NCI-H1092 treated with DMSO at 0.1 percent for 48 hours (cell line): ENCODE measurements at places on chromosomes 2 and 18.
A peak's percentile ranks its signal among the peaks of the same experiment; 100 is the strongest.

GRCh38 chr2:25265802-25266201 is 75.9 kb downstream of the DNMT3A start:
- DNase-seq: peak; percentile 3

DNA sequence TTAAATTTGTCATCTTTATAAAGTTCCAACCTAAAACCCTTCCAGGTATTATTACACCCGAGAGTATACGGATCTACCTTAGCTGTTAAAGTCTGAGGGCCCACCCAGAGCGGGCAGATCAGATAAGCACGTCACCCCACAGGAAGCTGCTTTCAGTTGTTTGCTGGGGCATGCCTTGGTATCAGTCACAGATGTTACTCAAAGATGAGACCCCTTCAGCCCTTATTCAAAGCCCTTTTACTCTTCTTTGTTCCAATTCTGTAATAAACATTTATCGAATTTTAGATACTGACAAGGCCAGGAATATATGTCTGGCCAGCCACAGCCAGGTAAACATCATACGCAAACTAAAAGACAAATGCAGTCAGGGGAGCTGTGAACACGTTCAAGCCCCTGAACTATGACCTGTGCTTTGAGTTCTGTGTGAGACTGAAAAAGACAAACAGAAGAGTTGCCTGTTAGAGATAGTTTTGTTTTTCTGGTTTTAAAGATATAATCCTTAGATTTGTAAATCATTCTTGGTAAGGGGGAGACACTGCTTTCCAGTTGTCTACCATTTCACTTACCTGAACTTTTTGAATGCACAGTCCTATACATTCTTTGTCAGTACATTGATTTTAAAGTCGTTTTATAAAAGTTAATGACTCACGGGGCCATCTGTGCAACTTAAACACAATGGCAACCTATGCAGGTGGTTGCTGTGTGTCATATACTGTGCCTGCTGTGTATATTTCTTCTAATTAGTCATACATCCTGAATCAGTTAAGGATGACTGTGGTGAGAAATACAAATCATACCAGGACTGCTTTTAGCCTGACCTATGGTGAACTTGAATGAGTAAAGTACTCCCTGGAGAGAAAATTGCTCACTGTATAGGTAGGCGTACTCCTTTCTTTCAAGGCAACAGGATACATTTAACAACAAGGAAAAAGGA is 100.5 kb upstream of the ITPRID2 start:
- DNase-seq: no peak

DNA sequence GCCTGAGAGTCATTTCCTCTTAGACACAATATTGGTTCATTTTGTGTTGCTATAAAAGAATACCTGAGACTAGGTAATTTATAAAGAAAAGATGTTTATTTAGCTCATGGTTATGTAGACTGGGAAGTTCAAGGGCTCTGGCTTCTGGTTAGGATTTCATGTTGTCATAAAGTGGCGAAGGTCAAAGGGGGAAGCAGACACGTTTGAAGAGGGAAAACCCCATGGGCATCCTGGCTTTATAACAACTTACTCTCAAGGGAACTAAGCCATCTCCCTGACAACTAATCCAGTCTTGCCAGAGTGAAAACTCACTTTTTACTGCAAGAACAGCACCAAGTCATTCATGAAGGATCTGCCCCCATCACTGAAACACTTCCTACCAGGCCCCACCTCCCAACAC is 89.7 kb upstream of the RNF152 start:
- DNase-seq: no peak

GRCh38 chr2:10475811-10476660 is 27.9 kb upstream of the ODC1 start:
- no peak for DNase-seq

DNA sequence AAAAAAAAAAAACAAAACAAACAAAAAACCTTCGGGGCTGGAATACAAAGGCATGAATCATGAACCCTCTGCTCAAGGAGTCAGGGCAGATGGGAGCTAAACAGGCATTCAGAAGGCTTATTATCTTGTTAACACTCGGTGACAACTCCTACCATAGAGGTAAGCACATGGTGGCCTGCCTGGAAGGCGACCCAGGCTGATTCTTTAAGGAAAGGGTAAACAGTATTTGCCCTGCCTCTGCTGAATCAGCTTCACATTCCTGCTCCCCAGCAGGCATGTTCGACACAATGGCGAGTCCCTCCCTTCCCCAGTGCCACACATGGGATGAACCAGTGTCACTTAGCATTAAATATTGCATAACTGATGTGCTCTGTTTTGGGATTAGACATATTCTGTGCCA is 191.9 kb downstream of the ARL4C start:
- no peak for DNase-seq

DNA sequence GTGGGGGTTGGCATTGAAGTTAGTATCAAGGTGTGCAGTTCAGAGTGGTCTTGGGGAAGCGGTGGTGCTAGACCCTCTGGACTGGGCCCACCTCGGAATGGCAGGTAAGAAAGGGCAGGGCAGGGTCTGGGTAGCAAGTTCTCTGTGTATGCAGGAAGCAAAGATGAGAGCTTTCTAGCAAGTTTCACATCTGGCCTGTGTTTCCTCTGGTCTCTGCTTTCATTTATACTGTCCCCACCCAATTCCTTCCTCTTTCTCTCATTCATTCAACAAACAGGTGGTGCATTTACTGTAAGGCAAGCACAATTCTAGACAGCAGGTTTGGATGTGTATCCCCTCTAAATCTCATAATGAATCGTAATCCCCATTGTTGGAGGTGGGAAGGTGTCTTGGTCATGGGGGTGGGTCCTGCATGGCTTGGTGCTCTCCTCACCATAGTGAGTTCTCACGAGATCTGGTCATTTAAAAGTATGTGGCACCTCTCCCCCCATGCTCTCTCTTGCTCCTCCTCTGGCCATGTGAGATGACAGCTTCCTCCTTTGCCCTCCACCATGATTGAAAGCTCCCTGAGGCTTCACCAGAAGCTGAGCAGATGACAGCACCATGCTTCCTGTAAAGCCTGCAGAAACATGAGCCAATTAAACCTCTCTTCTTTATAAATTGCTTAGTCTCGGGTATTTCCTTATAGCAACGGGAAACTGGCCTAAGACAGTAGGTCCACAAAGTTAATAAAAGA is 51.8 kb downstream of the PKDCC start:
- no peak for DNase-seq

GRCh38 chr2:84055816-84056215 is 403.3 kb downstream of the SUCLG1 start:
- no peak for DNase-seq
